ENCODE measurements at places on chromosomes 3 and 15.

GRCh38 chr3:184596233-184596632, 34.6 kb downstream of the EPHB3 start:
- DNase-seq = no peak

- peak; percentile 70 for DNase-seq
Measured at GRCh38 chr15:33132722-33133345, 61.7 kb downstream of the FMN1 start.

DNA sequence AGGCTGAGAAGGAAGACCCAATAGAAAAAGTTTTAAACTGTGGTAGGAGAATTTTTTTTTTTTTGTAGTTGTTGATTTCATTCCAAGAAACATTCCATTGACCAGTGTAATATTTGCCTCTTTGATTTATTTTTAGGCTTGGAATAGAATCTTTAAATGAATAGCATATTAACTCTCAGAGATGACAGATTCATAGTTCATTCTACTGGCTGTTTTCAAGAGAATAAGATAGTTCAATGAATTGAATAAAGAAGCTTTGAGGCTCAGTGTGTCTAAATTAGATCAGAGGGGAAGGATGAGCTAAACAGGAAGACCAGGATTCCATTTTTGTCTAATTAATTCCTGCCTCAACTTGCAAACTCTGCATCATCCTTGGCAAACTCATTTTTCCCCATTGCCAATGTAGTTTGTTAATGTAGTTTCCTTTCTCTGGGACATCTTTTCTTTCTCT, 98.4 kb downstream of the NAALADL2 start:
- DNase-seq = no peak

DNA sequence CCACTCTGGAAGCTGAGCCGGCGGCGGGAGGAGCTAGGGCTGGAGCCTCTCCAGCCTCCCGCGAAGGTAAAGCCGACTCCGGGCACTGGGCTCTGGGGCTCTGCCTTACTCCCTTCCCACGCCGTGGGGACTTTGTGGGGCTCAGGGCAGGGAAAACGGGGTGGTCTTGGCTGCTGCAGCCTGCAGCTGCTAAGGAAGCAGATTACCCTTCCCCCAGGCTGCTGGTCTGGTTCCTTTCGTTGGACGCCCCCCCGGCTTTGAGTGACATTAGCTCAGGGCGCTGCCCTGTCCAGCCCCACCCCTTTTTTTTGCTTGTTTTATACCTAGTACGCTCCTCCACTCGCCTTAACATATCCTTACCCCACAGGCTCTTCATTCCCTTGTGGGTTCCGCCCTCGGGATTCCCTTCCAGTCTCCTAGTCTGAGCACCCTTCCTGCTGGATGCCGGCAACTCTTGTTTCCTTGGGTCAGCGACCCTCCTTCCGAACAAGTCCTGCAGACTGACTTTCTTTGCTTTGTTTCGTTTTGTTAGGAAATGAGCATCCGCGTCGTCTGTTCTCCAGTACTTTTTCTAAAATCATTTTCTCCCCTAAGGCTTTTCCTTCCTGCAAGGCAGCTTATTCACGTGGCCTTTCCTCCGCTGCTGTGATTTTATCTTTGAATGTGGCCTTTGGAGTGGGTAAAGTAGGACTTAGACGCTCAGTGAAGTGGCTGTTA, 551 bp downstream of the DNAJC13 start:
- DNase-seq = peak; percentile 68

GRCh38 chr3:142946861-142947260, 16.6 kb downstream of the PAQR9 start:
- no peak for DNase-seq

GRCh38 chr15:31024330-31024729, 32.9 kb upstream of the MTMR10 start:
- no peak for DNase-seq

DNA sequence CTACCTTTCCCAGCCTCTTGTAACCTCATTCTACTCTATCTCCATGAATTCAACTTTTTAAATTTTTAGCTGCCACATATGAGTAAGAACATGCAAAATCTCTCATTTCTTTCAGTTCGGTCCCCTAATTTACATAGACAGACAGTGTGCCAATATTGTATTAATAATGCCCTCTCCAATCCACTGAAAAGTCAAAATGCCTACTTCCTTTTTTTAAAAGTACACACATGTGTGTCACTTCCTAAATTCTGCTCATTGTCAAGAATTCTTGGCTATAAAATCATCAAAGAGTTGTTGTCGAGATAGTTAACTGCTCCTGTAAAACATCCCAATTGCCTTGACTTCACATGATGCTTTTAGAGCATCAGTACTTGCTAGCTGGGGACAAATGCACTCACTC, 84.2 kb upstream of the IL12A start:
- DNase-seq = no peak

DNA sequence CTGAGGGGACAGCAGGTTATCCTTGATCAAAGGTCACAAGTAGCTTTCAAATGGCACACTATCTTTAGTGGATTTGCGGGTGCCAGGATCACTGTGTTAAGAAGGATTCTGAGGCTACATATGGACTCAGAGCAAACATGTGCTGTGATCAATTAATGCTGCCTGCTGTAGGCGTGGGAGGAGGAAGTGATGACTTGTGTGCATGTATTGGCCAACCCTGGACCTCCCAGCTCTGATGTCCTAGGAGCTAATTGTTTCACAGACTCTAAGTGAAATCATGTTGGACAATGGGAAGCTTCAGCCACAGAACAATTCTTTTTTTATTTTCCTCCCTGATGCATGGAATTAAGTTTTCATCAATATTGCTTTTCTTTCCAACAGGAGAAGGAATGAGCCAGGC, 24.4 kb downstream of the FAH start:
- DNase-seq = no peak

- no peak for DNase-seq
Measured at GRCh38 chr3:47425959-47426358, 45.1 kb downstream of the PTPN23 start.

GRCh38 chr3:113552851-113553250, 20.5 kb downstream of the SIDT1 start:
- DNase-seq = peak; percentile 10

DNA sequence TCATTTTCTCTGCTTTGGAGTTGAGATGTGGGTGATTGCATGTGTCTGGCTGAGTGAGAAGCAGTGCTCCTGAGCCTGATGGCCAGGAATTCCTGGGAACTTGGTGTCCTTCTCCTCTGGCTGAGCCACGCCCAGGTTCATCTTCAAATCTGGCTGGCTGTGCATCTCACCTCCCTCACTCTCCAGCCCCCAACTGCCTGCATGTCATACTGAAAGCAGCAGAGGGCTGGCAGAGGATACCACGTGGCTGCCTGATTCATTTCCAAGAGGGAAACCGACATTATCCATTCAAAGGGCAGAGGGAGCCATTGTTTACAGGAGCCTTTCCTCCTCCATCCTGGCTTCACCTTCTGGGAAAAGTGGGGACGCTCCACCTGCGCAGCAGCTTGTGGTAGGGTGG, 57.4 kb downstream of the ABHD5 start:
- DNase-seq = no peak

GRCh38 chr3:11624704-11625375, 18.9 kb downstream of the VGLL4 start:
- DNase-seq = no peak

DNA sequence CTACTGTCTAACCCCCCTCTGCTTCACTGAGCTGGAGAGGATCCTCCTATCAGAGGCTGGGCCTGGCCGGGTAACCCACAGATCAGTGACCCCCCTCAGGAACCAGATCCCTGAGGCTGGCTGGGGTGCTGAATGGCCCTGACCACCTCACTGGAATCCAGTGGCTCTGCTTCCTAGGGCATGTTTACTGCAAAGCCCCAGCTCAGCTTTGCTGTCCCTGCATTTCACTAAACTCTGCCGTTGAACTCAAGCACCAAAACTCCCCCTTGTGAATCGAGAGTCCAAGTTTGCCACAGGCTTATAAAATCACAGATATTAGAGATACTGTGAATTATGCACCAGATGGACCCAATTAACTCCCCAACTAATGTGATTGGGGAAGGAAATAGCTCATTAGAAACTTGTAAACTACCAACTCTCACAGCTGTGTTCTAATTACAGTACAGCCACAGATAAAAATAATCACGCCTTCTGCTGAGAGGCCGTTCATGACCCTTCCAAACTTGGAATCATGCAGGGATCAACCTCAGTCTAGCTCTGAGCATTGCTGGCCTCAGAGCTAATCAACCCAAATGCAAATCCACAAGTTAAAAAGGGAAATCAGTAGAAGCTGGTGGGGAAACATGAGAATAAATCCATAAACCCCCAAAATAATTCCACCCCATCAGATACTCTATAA, 47.0 kb downstream of the OCA2 start:
- DNase-seq = no peak

DNA sequence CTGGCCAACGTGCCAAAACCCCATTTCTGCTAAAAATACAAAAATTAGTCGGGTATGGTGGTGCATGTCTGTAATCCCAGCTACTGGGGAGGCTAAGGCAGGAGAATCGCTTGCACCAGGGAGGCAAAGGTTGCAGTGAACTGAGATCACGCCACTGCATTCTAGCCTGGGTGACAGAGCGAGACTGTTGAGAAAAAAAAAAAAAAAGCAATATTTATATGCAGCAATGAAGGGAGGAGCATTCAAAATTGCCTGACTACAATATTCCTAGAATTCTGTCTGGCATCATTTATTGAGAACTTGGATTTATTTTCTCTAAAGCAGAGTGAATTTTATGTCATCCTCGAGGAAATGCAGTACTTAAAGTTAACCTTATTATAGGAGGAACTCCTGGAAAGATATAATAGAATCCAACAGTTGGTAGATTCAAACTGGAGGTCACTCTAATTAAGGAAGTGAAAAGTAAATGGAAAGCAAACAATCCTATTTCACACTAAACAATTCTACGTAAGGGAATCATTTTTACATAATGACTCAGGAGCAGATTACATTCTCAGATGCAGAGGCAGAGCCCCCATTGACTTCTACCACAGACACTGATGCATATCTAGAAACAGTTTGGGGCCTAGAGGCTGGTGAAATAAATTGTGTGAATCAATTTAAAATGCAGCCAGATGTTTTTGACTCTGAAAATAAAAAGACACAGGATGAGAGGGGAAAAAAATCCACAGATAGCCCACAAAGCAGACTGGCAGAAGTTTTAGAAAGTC, 82.1 kb upstream of the FHIT start:
- DNase-seq = no peak

GRCh38 chr3:53730576-53730975, 115.6 kb downstream of the CHDH start:
- DNase-seq = peak; percentile 8

GRCh38 chr15:56989411-56989924, 71.0 kb downstream of the TCF12 start:
- DNase-seq = no peak

DNA sequence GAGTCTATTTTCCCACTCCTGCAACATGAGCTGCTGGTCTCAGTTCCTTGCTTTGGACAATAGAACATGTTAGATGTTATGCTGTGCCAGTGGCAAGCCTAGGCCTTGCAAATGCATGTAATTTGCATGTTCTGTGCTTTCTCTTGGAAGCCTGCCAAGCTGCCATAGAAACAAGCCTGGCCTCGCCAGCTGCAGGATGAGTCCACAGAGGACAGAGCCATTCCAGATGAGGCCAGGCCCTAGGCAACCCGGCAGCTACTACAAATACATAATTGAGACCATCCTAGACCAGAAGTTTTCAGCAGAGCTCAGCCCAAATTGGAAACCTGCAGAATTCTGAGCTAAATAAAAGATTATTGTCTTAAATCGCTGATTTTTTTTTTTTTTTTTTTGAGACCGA, 39.6 kb downstream of the TRIM69 start:
- peak; percentile 91 for DNase-seq

GRCh38 chr3:124373524-124373923, 356.7 kb upstream of the UMPS start:
- no peak for DNase-seq

- no peak for DNase-seq
Measured at GRCh38 chr3:32309654-32310242, 71.3 kb downstream of the CMTM8 start.

- no peak for DNase-seq
Measured at GRCh38 chr3:128714887-128715491, 11.0 kb upstream of the RAB7A start.
